ENCODE measurements at places on chromosomes 1 and 21.

DNA sequence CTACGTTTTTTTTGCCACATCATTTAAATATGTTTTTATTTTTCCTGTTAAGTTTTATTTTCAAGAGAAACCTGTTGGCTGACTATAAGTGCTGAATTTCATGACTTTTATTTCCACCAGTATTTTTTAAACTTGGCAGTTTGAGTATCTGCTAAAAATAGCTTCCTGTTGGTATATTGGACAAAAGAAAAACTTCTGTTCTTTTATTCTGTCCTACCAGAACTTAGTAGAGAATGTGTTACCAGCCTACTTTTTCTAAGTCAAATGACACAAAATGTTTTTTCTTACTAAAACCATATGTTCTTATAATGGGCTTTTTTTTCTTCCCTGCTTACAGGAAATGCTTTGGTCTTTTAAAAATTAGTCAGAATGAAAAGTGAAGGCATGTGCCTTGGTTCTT is 7.6 kb downstream of the DR1 start:
- peak; percentile 12 for DNase-seq

DNA sequence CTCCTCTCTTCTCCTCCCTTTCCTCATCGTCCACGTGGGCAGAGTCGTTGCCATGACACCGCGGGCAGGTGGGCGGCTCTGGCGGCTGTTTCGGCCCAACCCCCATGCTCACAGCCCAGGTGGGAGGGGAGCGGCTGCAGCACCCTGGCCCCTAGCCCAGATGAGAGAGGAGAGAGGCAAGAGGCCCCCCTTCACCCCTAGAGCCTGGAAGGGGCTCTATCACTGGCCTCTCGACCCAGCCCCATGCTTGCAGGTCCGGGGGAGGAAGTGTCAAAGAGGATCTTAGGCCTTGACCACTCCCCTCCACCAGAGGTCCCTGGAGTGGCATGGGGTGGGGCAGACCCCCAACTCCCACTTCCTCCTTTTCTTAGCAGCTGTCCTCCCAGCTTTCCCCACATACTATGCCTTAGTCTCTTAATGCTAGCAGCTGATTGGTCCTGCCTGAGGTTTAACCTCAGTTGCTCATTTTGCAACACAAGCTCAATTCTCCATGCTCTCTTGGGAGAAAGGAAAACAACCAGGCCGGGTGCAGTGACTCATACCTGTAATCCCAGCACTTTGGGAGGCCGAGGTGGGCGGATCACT is 10.4 kb downstream of the DLGAP3 start:
- no peak for DNase-seq

GRCh38 chr1:224644553-224645154 is 28.5 kb downstream of the CNIH3 start:
- peak; percentile 65 for DNase-seq

DNA sequence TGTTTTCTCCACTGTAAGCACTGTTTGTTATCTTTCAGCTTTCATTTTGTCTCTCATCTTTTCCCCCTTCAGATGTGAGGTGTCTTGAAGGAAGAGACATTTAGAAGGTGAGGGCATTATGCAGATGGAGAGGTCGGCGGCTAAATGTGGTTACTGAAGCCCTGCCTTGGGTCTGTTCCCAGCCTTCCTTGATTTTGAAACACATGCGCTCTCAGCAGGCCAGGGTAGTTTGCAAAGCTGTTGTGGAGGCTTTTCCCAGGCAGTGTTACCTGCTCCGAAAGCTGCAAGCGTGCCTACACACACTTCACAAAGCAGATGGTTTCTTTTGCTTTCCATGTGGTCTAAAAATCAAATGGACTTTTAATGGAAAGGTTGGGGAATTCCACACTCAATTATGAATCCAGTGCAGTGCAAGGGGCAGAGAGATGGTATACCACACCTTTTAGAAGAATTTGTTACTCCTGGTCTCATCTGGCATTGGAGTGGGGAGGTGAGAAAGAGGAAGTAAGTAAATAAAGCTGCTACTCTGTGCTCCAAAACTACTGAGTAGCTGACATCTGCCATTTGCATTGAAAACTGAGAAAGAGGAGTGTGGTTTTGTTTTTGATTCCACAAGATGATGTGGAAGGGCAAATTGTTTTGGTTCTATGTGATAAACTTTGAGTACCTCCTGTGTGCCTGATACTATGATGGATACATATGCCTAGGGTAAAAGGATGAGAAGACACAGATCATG is 91.9 kb downstream of the NFIA start:
- DNase-seq, result no peak

DNA sequence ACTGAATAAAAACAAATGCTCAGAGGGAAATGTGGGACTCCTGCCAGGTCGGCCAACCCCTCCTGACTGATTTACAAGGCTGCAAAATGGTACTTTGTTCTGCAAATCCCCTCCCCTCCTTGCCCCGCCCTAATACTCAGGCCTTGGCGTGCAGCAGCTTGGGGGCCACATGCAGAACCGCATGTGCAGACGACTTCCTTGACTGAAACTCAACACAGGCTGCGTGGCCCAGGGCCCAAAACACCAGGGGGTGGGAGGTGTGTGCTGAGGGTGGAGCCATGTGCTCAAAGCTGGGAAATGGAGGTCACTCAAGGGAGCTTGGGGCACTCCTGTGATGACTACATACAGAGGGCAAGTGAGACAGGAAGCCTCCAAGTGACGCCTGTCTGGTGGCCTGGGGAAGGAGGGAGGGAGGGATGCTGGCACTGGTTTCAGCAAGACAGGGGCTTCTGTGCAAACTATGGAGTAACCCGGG is 87.2 kb downstream of the MRPL37 start:
- peak; percentile 58 for DNase-seq

DNA sequence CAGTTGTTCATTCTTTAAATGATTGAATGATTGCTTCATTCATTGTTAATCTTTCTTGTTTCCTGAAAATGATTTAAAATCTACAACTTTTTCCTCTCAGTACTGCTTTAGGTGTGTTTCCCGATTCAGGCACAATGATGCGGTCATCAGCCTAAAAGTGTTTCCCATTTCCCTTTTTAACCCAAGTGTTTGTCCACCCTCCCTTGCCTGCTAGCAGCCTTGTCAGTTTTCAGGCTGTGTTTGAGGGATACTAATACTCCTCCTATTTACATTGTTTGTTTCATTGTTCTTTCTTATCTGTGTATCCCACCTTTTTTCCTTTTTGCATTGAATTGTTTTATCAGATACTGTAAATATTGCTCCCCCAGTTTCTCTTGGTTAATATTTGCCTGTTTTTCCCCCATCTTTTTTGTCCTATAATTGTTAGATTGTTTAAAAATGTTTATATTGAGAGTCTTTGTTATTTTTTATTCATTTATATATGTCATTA is 131.1 kb downstream of the KIAA0319L start:
- DNase-seq, result no peak

DNA sequence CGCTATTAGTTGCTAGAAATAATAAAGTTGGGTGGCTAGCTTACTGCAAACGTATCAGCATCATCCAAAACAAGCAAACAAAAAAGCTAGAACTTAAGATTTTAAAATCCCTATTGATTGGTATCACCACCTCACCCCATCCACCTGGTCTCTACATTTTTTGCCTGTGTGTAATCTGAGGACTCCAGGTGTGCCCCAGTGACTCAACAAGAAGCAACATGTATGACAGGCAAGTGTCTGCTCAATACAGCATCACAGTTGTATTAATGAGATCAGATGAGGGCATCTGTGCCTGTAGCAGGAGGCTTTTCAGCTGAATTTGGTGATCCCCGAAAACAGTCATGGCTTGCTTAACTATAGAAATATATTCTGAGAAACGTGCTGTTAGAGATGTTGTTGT is 14.6 kb upstream of the PAPPA2 start:
- no peak for DNase-seq

DNA sequence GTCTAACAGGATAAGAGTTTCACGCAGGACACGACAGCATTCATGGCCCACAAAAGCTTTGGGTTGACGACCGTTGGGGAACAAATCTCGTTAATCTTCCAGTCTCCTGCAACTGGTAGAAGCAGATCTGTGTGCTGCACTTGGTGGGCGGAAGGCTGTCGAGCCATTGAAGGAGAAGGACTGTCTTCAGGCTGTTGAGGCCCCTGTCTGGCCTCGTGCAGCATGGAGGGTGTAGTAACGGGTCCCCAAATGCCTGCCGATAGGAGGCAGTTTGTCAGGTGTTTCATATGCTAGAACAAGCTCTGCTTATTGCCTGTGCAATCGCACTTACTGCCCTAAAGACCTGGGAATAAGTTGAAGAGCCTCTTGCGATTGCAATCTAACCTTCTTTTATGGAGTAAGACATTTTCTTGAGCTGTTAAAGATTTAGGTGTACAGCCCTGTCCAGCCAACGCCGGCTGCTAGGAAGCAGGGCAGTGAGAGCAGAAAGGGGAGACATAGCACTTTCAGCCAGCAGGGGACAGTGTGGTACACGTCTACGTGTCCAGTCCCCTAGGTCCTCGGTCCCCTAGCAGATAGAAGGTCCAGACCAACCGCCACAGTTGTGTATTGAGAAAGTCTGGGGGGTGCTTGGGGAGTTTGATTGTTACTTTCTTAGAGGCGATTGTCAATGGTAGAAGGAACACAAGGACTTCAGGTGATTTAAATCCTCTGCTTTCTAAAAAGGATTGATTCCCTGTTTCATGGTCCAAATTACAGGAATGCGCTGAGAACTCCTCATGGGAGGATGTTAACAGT is 102.3 kb upstream of the TMPRSS2 start:
- no peak for DNase-seq

DNA sequence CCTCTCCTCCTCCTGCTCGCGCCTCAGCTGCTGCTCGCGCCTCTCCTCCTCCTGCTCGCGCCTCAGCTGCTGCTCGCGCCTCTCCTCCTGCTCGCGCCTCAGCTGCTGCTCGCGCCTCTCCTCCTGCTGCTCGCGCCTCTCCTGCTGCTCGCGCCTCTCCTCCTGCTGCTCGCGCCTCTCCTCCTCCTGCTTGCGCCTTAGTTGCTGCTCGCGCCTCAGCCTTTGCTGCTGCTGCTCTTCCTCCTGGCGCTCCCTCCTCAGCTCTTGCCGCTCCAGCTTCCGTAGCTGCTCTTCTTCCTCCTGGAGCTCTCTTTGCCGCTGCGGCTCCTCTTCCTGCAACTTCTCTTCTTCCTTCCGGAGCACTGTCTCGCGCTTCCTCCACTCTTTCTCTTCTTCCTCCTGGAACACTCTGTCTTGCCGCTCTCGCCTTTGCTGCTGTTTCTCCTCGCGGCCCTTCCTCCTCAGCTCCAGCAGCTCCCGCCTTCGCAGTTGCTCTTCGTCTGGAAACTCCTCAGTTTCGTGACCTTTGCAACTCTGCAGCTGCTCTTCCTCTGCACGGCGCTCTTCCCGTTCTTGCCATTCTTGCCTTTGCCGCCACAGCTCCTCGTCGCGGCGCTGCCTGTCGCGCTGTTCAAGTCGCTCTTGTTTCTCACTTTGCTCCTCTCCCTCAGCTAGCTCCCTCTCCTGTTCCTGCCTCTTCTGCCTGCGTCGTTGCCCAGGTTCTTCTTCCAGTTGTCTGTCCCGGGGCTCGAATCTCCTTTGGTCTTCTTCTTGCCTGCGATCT is 3.0 kb downstream of the TCHH start:
- no peak for DNase-seq

DNA sequence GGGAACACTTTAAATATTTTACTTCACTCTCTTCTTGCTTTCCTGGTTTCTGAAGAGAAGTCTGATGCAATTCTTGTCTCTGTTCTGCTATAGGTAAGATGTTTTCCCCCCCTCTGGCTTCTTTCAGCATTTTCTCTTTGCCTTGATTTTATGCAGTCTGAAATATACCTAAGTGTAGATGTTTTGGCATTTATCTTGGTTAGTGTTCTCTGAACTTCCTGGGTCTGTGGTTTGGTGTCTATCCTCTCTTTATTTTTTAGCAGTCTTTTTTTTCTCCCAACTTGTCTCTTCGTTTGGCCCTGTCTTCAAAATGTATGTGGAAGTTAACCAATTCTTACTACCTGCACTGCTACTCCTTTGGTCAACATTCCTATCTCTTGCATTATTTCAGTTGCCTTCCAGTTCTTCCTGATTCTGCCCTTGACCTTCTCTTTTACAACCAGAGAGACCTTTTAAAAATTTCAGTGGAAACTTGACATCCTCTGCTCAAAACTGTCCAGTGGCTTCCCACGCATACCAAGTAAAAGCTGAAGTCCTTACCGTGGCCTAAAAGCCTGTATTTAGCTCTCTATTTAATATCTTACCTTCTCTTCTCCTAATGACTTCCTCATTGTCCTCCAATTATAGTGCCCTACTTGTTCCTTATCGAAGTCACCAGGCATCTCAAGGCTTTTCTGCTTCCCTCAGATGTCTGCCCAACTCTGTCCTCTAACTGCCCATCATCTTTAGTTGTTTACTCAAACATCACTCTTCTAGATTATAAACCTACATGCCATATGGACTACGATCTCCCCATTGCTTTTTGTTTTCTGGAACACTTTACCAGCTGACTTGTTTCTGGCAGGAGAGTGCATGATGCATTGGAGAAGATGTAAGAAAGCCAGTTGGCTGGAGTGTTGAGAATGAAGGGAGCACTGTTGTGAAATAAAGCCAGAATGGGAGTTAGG is 40.9 kb downstream of the RAP1A start:
- DNase-seq, result no peak

DNA sequence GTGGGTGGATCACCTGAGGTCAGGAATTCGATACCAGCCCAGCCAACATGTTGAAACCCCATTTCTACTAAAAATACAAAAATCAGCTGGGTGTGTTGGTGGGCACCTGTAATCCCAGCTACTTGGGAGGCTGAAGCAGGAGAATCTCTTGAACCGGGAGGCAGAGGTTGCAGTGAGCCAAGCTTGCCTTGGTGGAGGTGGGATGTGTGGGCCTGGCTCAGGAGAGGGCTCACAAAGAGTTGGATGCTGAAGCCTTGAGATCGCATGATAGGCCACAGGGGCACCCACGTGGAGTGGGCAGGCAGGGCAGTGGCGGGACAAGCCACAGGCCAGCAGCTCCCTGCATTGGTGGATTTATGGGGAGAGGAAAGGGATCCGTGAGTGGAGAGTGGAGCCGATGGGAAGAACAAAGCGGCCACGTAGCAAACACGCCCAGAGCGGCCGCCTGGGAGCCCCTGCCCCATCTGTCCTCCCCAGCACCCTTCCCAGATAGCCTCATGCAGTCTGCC is 4.4 kb downstream of the THAP3 start:
- DNase-seq, result no peak

GRCh38 chr1:154860156-154860870 is 9.8 kb downstream of the KCNN3 start:
- no peak for DNase-seq

GRCh38 chr21:43031121-43031619 is 44.5 kb downstream of the CBS start:
- DNase-seq, result no peak

DNA sequence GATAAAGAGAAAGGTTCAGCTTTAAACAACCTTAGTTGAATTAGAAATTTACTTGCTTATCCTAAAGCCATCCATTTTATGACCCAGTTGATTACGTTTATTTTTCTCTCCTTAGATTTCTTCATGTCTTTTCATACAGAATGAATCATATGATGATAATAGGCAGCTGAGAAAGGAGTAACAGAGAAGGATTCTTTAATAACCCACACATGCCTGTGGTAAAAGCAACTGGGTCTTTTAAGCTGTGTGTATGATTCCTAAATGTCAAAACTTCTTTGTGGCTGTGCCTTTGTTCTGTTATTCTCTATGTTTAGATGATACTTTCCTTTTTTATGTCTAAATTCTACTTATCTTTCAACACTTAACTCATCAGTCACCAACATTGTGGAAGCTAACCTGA is 626.5 kb downstream of the NCAM2 start:
- no peak for DNase-seq

GRCh38 chr1:207644852-207645634 is at the start of gene CR1L:
Gene CR1L, plus strand, starts transcription at chr1:207645133. Its CDS starts 101 bp downstream, at chr1:207645234.
- DNase-seq, result peak; percentile 44

GRCh38 chr1:181075766-181076350 is 12.6 kb upstream of the IER5 start:
- DNase-seq, result no peak

GRCh38 chr1:86706018-86706635 is 1.8 kb downstream of the SH3GLB1 start:
- no peak for DNase-seq

- DNase-seq, result no peak
Observed at GRCh38 chr1:87151500-87152421, 176.9 kb upstream of the LMO4 start.
